Activated T-cell treated with anti-CD3 and anti-CD28 coated beads, Interleukin-2, amount 50 U/mL, for 72 hours (primary cell): ENCODE measurements at places on chromosomes 7 and 10.
A peak's percentile ranks its signal among the peaks of the same experiment; 100 is the strongest.

- DNase-seq: no peak
These were observed 75.4 kb downstream of the HDAC9 start for GRCh38 chr7:18570890-18571478.

DNA sequence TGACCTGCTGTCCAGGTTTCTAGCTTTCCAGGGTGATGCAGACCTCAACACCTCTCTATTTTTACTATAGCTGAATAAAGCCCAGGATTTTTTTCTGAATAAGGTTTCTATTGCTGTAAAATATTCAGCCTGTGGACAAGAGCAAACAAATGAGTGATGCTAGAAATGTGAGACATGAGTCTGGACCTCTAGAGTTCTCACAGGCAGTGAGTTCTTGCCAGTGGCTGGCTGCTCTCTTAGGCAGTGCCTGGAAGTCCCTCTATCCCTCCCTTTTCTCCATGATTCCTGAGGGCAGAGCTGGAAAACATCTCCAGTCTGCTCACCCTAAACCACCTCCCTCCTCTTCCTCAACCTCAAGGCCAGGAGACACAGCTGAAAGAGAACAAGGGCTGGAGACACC, 793.8 kb upstream of the IGFBP3 start:
- no peak for DNase-seq

DNA sequence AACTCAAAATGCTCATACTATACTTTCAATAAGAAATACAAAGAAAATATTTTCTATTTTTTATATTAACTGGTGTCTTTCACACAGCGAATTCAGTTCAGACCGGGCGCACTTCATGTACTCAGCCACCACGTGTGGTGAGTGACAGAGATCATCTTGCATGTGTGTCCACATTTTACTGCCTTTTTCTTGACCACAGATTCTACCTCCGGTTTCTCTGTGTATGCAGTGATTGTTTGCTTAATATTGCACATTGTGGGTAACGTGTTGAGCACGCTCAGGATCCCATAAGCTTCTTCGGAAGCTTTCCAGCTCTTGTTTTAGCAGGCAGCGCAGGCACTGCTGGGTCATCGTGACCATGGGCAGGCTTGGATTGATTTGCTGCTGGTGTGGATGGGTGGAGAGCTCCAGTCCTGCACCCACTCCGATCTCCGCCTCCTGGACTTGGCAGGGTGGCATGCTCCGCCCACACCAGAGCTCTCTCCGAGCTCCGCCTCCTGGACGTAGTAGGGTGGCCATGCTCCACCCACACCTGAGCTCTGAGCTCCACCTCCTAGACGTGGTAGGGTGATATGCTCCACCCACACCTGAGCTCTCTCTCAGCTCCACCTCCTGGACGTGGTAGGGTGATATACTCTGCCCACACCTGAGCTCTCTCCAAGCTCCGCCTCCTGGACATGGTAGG, 253.3 kb downstream of the DIP2C start:
- DNase-seq: no peak

DNA sequence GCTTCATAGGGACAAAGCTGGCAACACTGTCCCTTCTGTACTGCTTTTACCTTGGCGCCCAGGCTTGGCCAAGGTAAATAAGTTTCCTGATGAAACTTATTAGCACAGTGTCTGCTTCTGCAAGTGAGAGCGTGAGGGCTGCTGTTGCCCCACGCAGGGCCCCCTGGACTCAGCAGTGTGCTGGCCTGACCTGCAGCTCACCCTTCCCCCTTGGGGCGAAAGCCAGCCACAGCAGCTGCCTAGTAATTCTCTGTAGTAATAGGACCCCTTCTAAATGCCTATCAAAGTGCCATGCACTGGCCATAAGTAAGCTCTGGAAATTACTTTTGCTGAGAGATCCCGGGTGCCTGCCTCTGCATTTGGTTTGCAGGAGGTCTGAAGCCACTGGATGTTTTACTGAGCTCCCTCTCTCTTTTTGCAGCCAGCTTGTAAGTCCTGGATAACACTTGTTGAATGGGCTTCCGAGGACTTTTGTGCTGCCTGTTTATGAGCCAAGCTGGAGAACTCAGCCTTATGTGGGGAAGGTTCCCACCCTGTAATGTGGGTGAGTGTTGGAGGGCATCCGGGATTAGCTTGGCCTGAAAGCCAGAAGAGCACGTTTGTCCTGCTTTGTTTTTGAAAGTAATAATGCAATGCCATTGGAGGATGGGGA, 293.9 kb downstream of the C7orf25 start:
- DNase-seq: no peak

- no peak for DNase-seq
These were observed 46.1 kb upstream of the CABCOCO1 start for GRCh38 chr10:61616611-61617010.

DNA sequence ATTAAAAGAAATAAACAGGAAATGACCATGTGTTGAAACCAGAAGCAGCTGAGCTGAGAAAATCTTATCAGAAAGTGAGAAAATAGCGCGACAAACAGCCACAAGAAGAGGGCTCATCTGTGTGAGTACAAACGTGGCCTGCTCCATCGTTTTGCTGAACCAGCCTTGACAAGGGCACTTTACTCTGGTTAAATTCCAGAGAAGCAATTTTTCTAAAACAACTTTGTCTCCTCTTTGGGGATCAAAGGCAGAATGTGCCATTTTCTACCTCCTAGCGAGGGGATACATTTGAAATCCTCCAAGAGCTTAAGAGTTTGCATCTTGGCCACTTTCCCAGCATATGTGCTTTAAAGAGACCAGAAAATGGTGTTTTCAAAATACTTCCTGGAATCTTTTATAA, 51.3 kb upstream of the VIPR2 start:
- DNase-seq: no peak

- DNase-seq: no peak
These were observed 4.0 kb upstream of the GCK start for GRCh38 chr7:44193011-44193802.

DNA sequence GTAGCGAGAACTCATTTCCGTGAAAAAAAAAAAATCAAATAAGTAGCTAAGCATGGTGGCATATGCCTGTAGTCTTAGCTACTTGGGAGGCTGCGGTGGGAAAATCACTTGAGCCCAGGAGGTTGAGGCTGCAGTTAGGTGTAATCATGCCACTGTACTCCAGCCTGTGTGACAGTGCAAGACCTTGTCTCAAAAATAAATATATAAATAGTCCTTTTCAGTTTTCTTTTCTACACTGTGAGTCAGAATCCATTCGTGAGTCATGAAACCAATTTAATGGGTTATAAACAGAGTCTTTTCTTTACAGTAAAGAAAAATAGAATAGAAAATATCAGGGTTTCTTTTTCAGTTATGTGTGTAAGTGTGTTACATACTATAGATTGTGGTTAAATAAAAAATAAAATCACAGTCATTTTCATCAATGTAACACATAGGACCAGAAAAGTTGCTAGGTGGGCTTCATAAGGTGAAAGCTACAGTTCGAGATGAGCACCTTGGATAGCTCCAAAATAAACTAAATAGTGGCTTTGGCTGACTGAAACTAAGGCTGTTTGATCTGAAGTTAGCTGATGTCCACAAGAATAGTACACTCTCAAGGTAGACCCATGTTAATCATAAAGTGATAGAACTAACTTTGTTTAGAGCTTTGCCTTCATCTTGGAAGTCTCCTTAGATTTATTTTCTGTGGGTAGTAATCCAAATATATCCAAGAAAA, 781.1 kb downstream of the GATA3 start:
- DNase-seq: no peak

GRCh38 chr7:2939193-2939885, 95.2 kb upstream of the GNA12 start:
- no peak for DNase-seq

GRCh38 chr10:18400201-18400905, 251.0 kb downstream of the NSUN6 start:
- DNase-seq: peak; percentile 2

GRCh38 chr10:98209441-98209840, 58.6 kb downstream of the LOXL4 start:
- no peak for DNase-seq

GRCh38 chr7:133290676-133291333, 37.9 kb downstream of the EXOC4 start:
- DNase-seq: peak; percentile 14

DNA sequence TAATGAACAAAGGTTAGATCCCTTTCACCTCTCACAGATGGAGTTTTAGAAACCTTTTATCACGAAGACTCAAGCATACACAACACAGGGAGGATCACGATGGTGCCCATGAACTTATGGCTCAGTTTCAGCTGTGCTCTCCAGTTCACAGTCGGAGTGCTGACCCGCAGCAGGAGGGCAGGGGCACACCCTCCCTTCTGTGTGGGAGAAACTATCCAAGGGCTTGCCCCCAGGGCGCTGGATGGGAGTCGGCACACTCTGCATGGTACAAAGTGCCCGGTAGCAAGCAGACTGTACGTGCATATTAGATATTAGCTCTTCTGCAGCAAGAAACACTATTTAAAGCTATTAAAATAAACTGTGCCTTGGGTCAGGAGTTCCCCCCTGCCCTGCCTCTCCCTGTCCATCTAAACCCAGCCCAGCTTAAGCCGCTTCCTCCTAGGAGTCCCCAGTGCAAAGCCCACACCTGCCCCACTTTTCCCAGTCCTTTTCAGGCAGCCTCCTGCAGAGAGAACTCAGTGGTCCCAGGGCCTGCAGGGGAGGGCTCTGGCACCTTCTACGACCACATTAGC, 76.5 kb downstream of the CHST15 start:
- DNase-seq: no peak

GRCh38 chr10:15068802-15069201, 19.8 kb downstream of the ACBD7 start:
- DNase-seq: no peak

GRCh38 chr10:35449944-35450343, 113.6 kb downstream of the CCNY start:
- no peak for DNase-seq

DNA sequence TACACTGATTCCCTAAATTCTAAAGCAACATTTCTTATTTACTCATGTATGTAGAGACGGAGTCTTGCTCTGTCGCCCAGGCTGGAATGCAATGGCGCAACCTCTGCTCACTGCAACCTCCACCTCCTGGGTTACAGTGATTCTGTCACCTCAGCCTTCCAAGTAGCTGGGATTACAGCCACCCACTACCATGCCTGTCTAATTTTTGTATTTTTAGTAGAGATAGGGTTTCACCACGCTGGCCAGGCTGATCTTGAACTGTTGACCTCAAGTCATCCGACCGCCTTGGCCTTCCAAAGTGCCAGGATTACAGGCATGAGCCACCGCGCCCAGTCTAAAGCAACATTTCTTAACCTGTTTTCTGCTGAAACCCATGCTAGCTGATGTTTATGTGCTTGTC, 227.6 kb upstream of the PLXDC2 start:
- no peak for DNase-seq
